ENCODE measurements at places on chromosomes 7 and 10. TPM values are rescaled to one million over a fixed set of nuclear protein-coding genes. Genes with fewer than 3 reads are reported as not detected.

GRCh38 chr10:99695761-99696160 is 36.2 kb downstream of the COX15 start:
- no peak for DNase-seq

DNA sequence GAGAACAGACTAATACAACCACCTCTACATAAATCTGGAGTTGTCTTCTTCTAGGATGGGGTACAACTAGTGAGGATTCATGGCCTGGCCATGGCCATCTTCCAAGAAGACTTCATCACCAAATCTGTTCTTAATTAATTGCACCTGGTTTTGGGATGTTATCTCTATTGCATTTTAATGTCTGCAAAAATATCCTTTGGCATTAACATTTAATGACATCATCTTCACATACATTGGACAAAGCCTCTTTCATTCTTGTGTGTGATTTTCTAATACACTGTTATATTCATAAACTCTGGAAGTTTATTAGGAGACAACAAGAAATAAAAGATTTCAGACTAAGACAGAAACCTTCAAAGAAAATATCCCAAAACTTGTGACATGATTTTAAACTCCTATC is 124.2 kb upstream of the ABCB5 start:
- no peak for DNase-seq

The OIT3 gene
- total RNA-seq: not detected

DNA sequence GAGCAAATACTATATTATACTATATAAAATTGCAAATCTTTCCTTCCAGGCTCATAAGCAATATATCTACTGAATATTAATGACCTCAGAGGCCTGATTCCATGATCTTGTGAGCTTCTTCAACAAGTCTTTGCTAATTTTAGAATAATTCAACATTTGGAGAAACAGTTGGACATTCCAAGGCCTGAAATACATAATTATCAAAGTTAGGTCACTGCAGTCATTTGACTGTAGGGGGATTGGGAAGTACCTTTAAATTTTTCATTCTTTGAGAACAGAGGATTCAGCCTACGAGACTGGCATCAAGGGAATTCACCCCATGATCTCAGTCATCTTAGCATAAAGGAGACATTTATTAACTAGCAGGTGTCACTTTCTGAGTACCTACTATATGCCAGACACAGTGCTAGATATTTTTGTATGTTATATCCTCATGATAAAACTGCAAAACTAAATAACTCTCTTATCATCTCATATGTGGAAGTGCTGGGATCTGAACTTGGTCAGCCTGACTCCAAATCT is 85.4 kb downstream of the DOCK4 start:
- no peak for DNase-seq

GRCh38 chr7:111730057-111730456 is 167.8 kb upstream of the IMMP2L start:
- DNase-seq: no peak

All from prostate gland (tissue), 2 donors.